ENCODE measurements at places on chromosomes 11 and 22.

DNA sequence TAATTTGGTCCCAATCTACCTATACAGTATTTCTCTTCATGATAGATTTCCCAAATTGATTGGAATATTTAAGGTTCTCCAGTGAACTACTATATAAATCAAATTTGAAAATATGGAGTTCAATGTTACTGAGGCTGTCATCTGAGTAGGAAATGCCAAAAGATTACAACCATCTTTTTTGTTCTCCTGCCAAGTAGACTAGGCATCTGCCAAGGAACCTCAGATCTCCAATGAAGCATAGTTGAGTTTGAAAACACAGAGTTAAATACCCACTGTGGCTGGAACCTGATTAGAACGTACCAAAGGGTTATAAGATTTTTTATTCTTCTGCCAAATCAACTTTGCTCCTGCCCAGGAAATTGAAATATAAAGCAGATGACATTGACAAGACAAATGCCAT, 330.9 kb downstream of the CNTN5 start:
- DNase-seq: no peak

DNA sequence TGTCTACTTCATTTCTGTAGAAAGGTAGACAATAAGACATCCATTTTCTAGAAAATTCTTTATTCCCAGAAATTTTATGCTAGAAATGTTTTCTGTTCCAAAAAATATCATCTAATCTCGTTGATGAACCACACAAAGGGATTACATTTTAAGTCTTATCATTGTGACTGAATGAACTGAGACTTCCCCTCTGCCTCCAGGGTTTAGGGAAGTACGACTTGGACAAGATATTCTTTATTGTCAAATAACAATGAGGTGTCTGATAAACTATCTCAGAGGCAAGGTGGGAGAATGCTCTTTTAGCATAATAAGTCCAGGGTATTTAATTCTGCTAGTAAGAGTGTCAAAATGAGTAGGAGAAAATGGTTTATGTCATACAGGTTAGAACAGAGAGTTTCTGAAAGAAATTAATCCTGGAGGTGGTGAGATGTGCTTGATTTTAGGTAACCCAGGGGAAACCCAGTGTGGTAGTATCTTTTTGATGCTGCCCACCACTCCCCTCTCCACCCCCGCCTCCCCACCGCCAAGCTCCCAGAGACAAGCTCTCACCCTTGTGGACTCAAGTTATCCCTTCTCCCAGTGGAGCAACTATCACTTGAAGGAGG, 100.6 kb downstream of the CD44 start:
- no peak for DNase-seq

GRCh38 chr11:132237781-132238180, 867.4 kb downstream of the NTM start:
- DNase-seq: no peak

GRCh38 chr11:32334822-32335221, 100.5 kb downstream of the WT1 start:
- DNase-seq: no peak

DNA sequence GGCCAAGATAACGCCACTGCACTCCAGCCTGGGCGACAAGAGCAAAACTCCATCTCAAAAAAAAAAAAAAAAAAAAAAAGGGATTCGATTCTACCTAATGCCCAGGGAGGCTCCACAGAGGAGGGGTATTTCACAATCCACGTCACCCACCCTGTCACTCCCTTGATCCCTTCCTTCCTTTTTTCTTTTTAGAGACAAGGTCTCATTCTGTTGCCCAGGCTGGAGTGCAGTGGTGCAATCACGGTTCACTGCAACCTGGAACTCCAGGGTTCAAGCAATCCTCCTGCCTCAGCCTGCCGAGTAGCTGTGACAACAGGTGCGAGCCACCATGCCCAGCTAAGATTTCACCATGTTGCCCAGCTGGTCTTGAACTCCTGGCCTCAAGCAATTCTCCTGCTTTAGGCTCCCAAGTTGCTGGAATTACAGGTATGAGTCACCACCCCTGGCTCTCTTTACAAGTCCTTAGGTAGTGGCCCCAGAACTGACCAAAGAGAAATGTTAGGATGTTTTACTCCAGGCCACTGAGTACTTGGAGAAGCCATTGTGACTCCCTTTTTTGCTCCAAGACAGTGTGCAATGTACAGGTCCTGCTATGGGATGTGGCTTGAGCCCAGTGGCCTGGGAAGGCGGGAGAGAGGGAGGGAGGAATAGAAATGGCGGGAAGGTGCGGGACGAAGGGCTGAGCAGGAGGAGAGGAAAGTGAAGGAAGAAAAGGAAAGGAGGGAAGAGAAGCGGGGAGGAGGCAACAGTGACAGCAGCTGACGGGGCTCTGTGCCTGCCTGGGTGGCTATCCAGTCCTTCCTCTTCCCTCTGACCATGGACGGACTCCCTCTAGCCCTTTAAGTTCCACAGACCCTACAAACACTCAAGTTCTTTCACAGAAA, 11.8 kb upstream of the FXYD2 start:
- no peak for DNase-seq

GRCh38 chr11:213111-213510, 5.6 kb downstream of the RIC8A start:
- no peak for DNase-seq

- DNase-seq: no peak
These were observed 77.2 kb downstream of the MYEOV start for GRCh38 chr11:69370984-69371709.

- DNase-seq: no peak
These were observed 668.0 kb downstream of the BRD1 start for GRCh38 chr22:49159711-49160110.

DNA sequence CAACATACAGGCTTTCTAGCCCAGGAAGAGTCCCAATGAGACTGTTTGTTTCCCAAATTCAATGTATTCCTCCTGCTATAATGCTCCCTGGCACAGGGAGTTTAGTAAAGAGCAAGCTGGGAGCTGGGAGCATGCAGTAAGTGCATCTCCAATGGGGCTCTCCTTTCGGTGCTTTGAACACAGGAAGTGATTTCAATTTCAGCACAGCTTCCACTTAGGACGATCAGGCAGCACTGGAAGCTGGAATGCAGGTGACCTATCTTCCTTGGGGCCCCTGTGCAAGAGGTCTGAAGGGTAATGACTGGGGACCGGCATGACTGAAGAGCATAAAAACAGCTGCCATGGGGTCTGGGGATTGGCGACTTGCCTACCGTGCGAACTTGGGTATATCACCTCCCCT, 76.0 kb downstream of the LARGE1 start:
- DNase-seq: no peak

GRCh38 chr22:47168900-47169800, 406.7 kb downstream of the TBC1D22A start:
- peak; percentile 11 for DNase-seq

DNA sequence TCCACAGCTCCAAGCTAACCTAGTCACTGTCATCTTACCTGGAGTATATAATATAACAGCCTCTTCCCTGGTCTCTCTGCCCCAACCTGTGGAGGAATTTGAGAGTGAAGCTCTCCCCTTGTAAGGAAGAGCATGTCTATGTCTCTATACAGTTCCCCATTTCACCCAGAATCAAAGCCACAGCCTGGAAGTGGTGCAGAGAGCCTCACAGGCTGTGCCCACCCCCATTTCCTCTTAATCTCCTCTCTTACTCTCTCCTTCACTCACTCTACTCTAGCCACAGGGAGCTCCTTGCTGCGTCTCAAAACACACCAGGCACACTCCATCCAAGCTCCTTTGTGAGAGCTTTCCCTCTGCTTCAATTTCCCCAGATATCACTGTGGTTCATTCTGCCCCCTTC, 302.5 kb upstream of the ISX start:
- DNase-seq: no peak

DNA sequence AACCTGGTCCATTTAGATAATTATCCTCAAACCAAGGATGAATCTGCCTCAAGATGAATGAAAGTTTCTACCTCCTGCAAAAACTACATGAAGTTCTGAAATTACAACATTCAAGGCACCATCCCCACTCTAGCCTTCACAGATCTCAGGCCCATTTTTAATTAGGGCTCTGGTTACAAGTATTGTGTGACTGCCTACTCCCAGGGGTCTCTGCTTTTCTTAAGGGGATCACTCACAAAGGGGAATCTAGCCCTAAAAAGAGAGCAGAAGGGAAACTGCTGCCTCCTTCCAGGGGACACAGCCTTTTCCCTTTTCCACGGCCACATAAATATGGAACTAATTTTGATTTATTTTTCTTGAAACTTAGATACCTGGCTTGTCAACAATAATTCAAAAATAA, 17.4 kb upstream of the TMEM135 start:
- no peak for DNase-seq

GRCh38 chr22:44363013-44363979, 50.5 kb upstream of the SHISAL1 start:
- DNase-seq: no peak

DNA sequence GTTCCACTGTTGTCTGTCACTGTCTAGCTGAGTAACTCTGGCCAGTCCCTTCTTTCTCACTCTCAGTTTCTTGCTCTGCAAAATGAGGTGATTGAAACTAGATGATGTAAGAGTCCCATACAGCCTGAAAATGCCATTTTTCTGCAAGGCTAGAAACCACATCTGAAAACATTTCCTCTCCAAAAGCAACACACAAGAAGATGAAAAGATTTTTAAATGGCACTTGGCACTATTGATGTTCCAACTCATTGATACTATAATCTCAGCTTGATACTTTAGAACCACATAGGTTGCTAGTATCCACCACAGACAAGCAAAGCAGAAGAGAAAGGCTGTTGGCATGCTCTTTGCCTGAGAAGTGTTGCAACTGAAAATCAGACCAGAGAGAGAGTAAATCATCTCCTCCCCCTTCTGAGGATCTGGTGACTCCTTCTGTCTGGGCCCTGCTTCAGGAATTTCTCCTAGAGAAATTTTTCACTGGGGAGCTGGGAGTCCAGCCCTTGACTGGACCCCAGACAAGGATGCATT, 1217.9 kb downstream of the LRRC4C start:
- no peak for DNase-seq

GRCh38 chr11:61340979-61341378, 8.0 kb downstream of the TKFC start:
- DNase-seq: no peak

GRCh38 chr11:78741741-78742140, 167.1 kb upstream of the NARS2 start:
- DNase-seq: no peak

GRCh38 chr11:27317751-27318150, 45.3 kb downstream of the CCDC34 start:
- peak; percentile 28 for DNase-seq

DNA sequence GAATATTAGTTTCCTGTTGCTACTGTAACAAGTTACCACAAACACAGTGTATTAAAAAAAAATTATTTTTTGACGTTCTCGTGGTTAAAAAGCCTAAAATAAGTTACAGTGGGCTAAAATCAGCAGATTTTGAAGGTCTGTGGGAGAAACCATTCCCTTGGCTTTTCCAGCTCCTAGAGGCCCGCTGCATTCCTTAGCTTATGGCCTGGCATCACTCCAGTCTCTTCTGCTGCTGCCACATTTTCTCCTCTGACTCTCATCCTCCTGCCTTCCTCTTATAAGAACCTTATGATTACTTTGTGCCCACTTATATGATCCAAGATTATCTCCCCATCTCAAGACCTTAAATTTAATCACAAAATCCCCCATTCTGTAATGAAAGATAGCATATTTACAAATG, 392.7 kb downstream of the GUCY1A2 start:
- no peak for DNase-seq

GRCh38 chr11:76617553-76618265, 52.8 kb downstream of the LRRC32 start:
- no peak for DNase-seq

DNA sequence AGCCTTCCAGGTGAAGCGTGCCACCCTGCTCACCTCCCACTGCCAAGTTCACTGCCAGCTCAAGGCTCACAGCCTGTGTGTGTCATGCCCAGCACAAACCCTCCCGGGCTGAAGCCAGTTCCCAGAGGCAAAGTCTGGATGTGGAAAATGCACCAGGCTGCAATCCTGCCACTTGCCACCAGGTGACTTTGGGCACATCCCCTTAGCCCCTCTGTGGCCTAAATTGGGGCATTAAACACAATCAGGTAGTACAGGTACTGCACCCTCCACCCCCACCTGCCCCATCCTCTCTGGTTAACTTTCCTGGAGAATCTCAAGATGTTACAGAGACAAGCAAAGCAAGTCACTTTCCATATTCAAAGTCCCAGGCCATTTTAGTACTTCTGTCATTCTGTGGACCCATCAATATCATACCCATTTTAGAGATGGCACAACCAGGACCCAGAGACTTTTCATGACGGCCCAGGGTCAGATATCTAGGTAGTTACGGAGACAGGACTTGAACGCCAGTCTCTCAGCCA, 1.8 kb upstream of the RASD2 start:
- no peak for DNase-seq

Measured in NT2/D1 (cell line).